GM13977 (cell line): ENCODE measurements at places on chromosomes 4 and X.

- no peak for DNase-seq
Observed at GRCh38 chr4:128107766-128108165, 46.7 kb downstream of the LARP1B start.

DNA sequence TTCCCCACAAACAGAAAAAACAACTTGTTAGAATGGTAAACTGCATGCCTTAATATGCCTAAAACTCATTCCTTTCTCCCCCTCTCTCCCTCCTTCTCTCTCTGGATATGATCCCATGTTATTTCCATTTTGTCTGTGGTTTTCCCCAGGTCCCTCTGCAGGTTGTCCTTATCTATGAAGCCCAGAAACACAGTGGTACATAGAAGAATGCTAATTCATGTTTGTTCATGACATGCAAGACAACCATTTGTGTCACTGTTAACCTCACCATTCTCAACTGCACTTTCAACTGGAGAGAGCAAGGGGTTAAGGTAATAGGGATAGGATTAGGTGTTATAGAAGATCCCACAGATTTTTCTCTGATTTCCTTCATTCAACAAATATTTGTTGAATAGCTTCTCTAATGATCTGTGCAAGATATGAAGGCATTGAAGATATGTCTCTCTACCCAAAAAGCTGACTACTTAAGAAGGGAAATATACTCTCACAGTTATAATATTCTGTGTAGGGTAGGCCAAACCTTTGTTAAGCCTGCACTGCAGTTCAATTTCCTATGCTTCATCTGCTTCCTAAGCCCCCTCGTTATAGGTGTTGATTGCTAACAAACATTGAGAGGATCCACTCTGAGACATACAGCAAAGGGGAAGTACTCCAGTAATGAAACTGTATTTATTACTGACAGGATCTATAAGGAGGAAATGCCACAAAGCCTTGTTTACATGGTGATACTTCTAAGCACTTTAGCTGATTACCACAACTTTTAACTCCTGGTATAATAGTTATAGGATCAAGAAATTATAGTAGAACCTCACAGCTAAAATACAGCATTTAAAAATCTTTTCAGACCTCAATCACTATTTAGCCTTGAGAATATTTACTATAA is 96.1 kb downstream of the FRYL start:
- no peak for DNase-seq

- DNase-seq, result no peak
Observed at GRCh38 chr4:180391613-180392012, 1851.6 kb upstream of the TENM3 start.

DNA sequence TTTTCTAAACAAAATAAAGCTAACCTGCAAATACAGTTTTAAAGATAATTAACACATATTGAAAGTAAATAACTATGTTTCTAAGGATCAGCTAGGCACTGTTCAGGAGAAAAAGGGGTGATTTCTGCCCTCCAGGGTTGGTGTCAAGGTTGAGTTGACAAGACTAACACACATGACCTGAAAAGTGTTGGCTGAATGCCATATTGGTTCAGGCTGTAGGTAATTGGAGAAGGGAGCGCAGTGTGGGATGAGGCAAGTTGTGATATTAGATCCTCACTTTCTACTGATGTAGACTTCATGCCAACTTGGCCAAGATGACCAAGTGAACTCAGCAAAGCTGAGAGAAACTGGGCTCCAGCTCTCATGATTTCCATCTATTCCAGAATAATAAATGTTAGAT is 42.2 kb downstream of the PPM1K start:
- DNase-seq, result no peak

DNA sequence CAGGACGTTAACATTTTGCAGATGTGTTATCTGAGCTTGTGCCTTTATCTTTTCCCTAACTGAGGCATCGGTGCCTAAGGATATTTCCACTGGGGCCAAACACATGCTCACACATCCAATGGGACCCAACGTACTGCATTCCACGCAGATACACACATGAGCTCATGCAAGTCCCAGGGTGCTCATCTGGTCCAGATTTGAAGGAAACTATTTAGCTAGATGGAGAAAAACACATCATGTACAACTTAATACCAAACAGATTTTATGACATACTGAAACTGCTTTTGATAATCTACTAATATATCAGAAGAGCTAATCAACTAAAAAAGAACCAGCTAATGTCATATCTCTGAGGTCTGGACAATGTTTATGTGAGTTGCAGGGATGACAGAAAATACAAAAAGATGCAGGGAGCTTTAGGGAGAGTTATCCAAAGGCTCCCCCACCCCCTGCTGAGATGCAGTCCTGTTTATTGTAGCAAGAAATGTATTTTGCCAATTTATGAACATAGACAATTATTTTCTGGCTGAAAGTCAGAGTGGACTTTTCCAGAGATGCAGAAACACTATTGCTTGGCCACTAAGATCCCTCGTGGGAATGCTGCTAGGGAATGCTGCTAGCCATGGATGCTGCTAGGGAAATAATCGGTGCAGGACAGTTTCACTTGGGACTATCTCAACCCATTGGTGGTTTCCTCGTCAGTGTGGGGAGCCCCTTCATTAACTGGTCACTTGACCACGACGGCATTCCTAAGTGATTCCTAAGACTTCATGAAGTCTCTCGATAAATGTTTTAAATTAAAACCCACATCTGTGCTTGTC is 172.8 kb downstream of the SMIM20 start:
- DNase-seq, result no peak

GRCh38 chr4:154490583-154491340 is 837 bp downstream of the DCHS2 start:
- DNase-seq, result peak; percentile 72

DNA sequence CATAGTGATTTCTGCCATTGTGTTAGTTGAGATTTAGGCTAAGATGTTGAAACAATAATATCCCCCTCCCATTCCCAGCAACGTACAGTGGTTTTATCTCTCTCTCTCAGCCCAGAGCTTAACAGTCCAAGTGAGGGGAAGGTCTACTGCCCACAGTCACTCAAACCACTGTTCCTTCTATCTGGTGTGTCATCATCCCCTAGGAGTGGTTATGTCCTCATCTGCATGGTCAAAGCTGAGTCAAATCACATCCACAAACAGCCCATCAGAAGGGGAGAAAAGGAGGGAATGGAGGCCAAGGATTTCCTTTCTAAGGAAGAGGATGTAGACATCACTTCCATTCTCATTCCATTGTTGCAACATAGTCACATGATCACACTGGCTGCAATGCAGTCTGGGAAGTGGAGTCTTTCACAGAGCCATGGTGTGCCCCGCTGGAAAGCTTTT is 42.8 kb upstream of the CHRNA9 start:
- no peak for DNase-seq
